ENCODE measurements at places on chromosomes 5 and 9. TPM values are rescaled to one million over a fixed set of nuclear protein-coding genes. Genes with fewer than 3 reads are reported as not detected.

Gene ZNF454
- total RNA-seq: 3.9 TPM

GRCh38 chr9:123174887-123175518, 93.4 kb downstream of the STRBP start:
- no peak for ATAC-seq

- no peak for ATAC-seq
Observed at GRCh38 chr5:127587246-127587917, 61.5 kb upstream of the CTXN3 start.

GRCh38 chr5:170546282-170546681, 42.5 kb downstream of the KCNIP1 start:
- no peak for ATAC-seq

- ATAC-seq: no peak
Observed at GRCh38 chr5:78543292-78543691, 105.3 kb downstream of the LHFPL2 start.
